ENCODE measurements at places on chromosomes 1 and 21.
A peak's percentile ranks its signal among the peaks of the same experiment; 100 is the strongest.

DNA sequence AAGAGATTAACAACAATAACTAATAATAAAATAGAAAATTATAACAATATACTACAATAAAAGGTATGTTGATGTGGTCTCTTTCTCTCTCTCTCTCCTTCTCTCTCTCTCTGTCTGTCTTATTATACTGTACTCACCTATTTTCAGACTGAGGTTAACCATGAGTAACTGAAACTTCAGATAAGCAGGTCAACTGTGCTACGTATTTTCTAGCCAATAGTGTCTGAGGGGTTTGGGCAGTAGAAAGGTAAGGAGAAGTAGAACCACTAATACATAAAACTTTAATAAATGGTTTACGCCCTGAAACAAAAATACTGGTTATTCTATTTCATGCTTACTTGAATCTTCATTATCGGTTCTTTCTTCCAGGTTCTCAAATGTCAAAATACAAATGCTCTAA, 71.0 kb upstream of the LRRC53 start:
- no peak for DNase-seq

DNA sequence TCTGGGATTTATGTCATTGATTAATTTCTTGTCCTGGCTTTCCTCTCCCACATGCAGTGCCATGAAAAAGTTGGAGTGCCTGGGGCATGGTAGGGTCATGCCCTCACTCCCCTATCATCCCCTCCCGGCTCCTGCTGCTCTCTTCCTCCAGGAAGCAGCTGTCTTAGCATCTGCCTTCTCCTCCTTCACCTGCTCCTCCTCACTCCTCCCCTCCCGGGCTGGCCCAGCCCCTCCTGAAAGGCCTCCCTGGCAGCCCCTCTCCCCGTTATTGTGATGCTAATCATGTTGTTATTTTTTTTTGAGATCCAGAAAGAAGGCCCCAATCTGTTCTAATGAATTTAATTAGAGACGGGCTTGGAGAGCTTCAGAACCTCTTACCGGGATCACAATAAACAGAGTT, 36.3 kb upstream of the NFASC start:
- DNase-seq: no peak

GRCh38 chr21:27082431-27083010, 115.6 kb upstream of the ADAMTS5 start:
- no peak for DNase-seq

DNA sequence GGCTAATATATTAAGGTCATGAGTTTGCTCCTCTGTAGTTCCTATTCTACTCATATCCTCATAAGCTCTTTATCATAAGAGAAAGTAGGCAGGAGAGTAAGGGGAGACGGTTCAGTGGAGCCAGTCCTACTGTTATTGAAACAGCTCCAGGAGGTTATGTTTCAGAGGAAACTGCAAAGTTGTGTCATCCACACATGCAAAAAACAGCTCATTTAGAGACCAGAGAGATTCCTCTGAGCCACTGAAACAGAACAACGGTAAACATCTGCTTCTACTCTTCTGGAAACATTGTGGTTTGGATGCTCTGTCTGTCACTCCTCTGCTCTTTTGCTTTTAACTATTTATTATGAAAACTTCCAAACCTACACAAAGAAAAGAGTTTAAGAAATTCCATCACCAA, 66.3 kb upstream of the PPP2R5A start:
- DNase-seq: peak; percentile 64

GRCh38 chr1:62905309-62905708, 121.4 kb downstream of the ATG4C start:
- DNase-seq: no peak
